ENCODE measurements at places on chromosomes 5 and 9. TPM values are rescaled to one million over a fixed set of nuclear protein-coding genes. Genes with fewer than 3 reads are reported as not detected.

- no peak overlapping the region for H3K27ac ChIP-seq
- no peaks in the 10 kb centered on the region for H3K36me3 ChIP-seq
- H3K27me3 ChIP-seq, result no peaks in the 10 kb centered on the region
- H3K4me3 ChIP-seq, result no peak overlapping the region
These were observed 337.4 kb upstream of the PUM3 start for GRCh38 chr9:3181049-3181953.

DNA sequence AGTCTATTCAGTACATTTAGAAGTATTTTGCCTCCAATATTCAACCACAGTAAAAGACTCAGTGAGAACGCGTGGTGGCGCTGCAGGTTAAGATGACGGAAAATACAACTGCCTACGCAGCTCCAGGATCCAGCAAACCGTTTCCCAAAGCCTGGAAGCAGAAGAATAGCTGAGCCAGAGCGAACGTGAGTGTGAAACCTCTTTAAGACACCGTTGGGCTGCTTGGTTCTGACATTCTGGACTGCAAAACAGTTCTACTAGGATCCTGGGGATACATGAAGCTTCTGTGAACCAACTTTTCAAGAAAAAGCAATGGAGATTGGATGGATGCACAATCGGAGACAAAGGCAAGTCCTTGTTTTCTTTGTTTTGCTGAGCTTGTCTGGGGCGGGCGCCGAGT lies at the start of gene PCDHB16:
TSS of gene PCDHB16 (plus strand) at position 140 of the 400 bp plus-strand sequence. CDS start at position 313, 173 bp downstream.
- no peaks in the 10 kb centered on the region for H3K4me1 ChIP-seq
- peak; percentile 43 for DNase-seq
- no peaks in the 10 kb centered on the region for H3K36me3 ChIP-seq
- H3K27me3 ChIP-seq, result no peaks in the 10 kb centered on the region
- H3K27ac ChIP-seq, result peak within 1 kb of the TSS; percentile 2
- no peak within 1 kb of the TSS for H3K4me3 ChIP-seq

GRCh38 chr9:72946821-72947220 lies 6.0 kb downstream of the ALDH1A1 start:
- H3K4me3 ChIP-seq, result no peak overlapping the region
- H3K27me3 ChIP-seq, result no peaks in the 10 kb centered on the region
- no peaks in the 10 kb centered on the region for H3K4me1 ChIP-seq
- no peaks in the 10 kb centered on the region for H3K36me3 ChIP-seq
- no peak for DNase-seq

- DNase-seq, result no peak
- no peaks in the 10 kb centered on the region for H3K27me3 ChIP-seq
- H3K4me1 ChIP-seq, result peaks cover 8% of the 10 kb centered on the region
- H3K36me3 ChIP-seq, result no peaks in the 10 kb centered on the region
- H3K4me3 ChIP-seq, result no peak overlapping the region
- no peak overlapping the region for H3K27ac ChIP-seq
These were observed 105.3 kb upstream of the BOD1 start for GRCh38 chr5:173721601-173722232.

DNA sequence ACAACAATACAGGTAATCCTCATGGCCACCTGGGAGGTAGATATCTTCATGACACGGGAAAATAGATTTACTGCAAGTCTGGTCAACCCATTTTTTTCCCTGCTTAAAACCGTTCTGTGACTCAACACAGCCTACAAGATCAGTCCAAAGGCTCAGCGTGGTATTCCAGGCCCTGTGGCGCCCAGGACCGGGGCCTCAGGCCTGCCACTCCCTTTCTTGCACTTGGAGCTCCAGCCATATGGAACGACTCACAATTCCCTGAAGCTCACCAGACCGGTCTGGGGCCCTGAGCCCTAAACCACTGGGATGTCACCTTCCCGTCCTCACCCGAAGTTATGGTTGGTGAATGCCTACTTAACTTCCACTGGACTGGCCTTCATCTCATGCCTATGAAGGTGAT lies 6.5 kb upstream of the MLANA start:
- DNase-seq, result no peak
- no peaks in the 10 kb centered on the region for H3K36me3 ChIP-seq
- no peaks in the 10 kb centered on the region for H3K27me3 ChIP-seq
- H3K4me3 ChIP-seq, result no peak overlapping the region
- no peak overlapping the region for H3K27ac ChIP-seq

DNA sequence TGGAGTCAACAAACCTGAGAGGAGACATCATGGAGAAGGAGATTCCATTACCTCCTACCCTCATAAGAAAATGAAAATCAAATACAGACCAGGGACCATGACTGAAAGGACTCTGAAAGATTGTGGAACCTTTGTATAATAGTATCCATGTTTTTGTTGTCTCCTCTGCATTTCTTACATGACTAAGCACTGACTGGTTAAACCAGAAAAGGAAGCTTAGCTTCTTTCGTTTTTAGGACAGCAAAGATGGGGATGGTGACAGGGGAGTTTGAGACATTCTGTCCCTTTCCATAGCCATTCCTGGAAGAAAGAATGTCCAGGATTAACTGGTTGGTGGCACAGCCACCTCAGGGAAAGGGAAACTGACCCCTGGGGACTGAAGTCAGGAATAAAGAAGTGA lies 22.2 kb downstream of the ITGA1 start:
- H3K4me1 ChIP-seq, result peaks cover 5% of the 10 kb centered on the region
- no peak for DNase-seq
- no peaks in the 10 kb centered on the region for H3K36me3 ChIP-seq

The SPOCK1 gene
- 39.8 TPM for total RNA-seq

DNA sequence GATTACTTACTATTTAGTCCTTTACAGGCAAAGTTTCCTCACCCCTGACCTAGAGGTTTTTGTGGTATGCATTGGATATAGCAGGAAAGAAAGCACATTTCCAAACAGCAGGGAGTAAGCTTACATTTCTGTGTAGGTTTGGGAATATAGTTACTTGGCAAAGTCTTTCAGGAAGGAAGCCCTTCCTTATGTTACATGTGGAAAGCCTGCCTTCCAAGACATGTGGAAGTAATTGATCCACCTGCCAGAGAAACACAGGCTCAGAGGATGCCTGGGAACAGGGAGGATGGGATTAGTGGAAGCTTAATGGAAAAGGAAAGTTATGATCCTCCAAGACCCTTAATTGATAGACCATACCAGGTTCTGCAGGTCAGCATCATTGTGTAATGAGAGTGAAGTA lies 87.3 kb upstream of the PPP1R2B start:
- no peak overlapping the region for H3K27ac ChIP-seq
- no peak for DNase-seq
- no peak overlapping the region for H3K4me3 ChIP-seq
- no peaks in the 10 kb centered on the region for H3K27me3 ChIP-seq

DNA sequence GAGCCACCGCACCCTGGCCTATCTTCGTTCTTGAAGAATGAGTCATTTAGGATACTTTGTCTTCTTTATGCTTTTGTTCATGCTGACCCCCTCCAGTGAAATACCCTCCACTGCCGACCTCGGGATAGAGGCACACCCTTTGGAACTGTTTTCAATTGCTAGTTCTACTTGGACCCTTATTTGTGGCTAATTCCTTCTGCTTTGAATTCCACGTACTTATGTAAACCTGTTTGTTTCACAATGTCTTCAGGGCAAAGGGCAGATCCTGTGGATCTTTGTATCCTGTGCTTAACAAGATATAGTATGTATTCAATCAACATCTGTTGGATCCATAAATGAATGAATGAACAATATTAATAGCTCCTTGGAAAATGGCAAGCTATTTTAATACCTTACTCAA lies 19.6 kb upstream of the AOPEP start:
- no peak for DNase-seq
- H3K27me3 ChIP-seq, result no peaks in the 10 kb centered on the region
- no peak overlapping the region for H3K4me3 ChIP-seq
- H3K4me1 ChIP-seq, result no peaks in the 10 kb centered on the region

The CNTLN gene
- total RNA-seq, result 38.1 TPM

All from tibial nerve (tissue), 4 donors.